ENCODE measurements at places on chromosomes 7 and 10. TPM values are rescaled to one million over a fixed set of nuclear protein-coding genes. Genes with fewer than 3 reads are reported as not detected.

Gene DPP6
- not detected for total RNA-seq

Gene TCAF2
- total RNA-seq, result 2.4 TPM

Gene IL15RA
- total RNA-seq, result 1.5 TPM

Gene GRID1
- total RNA-seq, result 0.09 TPM

Gene PHF14
- total RNA-seq, result 24.9 TPM

Gene HOXA4
- 0.89 TPM for total RNA-seq

Gene HOXA3
- total RNA-seq, result 6.8 TPM

Gene COG5
- 45.4 TPM for total RNA-seq

Gene PKD2L1
- total RNA-seq, result not detected

Gene ANK3
- total RNA-seq, result 27.5 TPM

Gene OPALIN
- total RNA-seq, result not detected

Gene RELN
- under 0.01 TPM for total RNA-seq
